ENCODE measurements at places on chromosomes 7 and 10. TPM values are rescaled to one million over a fixed set of nuclear protein-coding genes. Genes with fewer than 3 reads are reported as not detected.

DNA sequence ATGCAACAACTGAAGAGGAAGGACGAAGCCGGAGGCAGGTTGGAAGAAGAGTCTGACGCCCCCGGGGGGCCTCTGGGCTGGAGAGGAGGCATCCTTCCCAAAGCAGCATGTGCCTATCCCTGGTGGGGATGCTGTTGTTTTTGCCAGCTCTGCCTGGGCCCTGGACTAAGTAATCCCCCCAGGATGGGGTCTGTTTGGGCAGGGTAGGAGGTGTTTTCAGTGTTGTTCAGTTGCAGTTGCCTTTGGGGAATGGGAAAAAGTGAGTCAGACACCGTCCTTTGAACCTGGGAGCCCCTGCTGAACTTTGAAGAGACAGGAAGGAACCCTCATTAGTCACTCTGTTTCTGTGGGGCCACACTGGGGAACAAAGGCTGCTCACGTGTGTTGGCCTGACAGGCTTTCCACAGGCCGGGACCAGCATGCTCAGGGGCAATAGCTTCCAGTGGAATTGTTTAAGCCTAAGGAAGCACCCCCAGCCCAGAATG, 35.2 kb upstream of the GDF10 start:
- DNase-seq, result no peak

DNA sequence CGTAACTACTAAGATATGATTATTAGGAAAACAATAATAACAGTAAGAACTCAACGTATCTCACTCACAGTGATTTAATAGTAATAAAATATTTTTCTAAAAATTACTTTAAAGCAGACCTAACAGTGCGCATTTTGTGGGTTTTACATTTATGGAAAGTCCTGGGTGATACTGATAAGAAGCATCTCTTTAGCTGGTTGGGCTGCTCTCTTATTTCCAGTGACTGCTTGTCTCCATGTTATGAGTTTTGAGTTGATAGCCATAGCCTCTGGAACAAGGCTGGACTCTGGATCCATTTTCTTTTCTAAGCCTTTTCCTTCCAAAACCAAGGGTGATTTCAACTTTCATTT, 29.5 kb upstream of the INHBA start:
- no peak for DNase-seq

DNA sequence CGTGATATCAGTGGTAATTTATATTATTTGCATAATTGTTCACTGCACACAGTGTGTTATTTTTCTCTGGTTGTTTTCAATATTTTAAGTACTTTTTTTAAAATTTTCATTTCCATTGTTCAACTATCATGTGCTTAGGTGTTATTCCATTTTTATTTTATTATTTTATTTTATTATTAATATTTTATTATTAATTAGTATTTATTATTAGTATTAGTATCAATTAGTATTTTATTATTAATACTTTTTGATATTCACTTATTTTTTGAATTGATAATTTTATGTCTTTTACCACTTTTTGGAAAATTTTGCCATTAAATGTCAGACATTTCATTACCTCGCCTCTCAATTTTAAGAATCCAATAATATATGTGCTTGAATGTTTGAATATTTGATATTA, 593.8 kb upstream of the GRM3 start:
- DNase-seq, result no peak

The DNAH11 gene
- total RNA-seq, result 0.32 TPM

The CALCR gene
- total RNA-seq, result 0.50 TPM

Data from omental fat pad (tissue), 4 donors.